ENCODE measurements at places on chromosomes 12 and 14. TPM values are rescaled to one million over a fixed set of nuclear protein-coding genes. Genes with fewer than 3 reads are reported as not detected.

The EXOC3L4 gene
- 0.68 TPM for total RNA-seq

GRCh38 chr14:77022236-77022852 lies 6.2 kb downstream of the IRF2BPL start:
- no peaks in the 10 kb centered on the region for H3K36me3 ChIP-seq
- H3K4me1 ChIP-seq: no peaks in the 10 kb centered on the region
- no peak overlapping the region for H3K4me3 ChIP-seq

The TAS2R42 gene
- total RNA-seq: not detected

DNA sequence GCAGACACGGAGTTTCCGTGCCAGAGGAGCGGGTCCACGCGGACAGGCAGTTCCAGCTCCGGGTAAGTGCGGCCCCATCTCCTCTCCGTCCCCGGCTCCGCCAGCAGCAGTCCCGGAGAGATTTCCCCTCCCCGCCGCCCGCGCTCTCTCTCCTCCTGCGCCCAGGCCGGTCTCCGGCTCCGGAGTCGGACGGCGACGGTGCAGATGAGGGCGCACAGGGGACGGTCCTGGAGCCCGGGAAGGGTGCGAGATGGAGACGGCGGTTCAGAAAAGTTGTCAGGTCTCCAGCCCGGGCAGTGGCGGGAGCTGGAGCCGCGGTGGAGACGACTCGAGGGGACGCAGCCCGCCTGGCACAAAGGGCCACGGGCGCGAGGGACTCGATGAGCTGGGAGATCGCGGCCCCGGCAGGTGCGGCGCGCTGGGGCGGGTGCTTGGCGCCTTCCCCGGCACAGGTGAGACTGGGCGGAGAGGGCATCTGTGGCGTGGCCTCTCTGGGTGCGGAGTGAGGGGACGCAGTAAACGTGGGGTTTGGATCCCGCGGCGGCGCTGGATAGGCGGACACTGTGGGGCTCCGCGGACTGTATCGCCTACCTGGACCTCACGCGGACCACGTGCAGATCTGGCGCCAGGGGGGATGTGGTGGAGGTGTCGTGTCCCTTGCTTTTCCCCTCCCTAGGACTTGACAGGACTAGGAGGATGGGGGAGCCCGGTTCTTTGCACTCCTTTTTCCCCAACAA lies 1540.3 kb upstream of the TMEM132C start:
- H3K27me3 ChIP-seq: no peaks in the 10 kb centered on the region
- no peak overlapping the region for H3K27ac ChIP-seq
- DNase-seq: no peak
- no peaks in the 10 kb centered on the region for H3K4me1 ChIP-seq
- no peaks in the 10 kb centered on the region for H3K36me3 ChIP-seq

Data from aorta (tissue), 5 donors.